HFFc6 (cell line): ENCODE measurements at places on chromosomes 1 and 21. TPM values are rescaled to one million over a fixed set of nuclear protein-coding genes. Genes with fewer than 3 reads are reported as not detected.

The TLR5 gene
- not detected in 3 replicates for total RNA-seq

The SYPL2 gene
- 17.0 to 31.6 TPM (median 18.4 TPM) in 3 replicates for total RNA-seq

The VWA5B1 gene
- total RNA-seq = not detected in 3 replicates

The RAB3GAP2 gene
- total RNA-seq = 39.3 to 44.6 TPM (median 43.0 TPM) in 3 replicates

The FLG2 gene
- not detected in 2 replicates for total RNA-seq

The CRP gene
- total RNA-seq = not detected in 3 replicates

The EDN2 gene
- total RNA-seq = not detected in 2 replicates

The IGSF3 gene
- total RNA-seq = not detected in 3 replicates

The PEX19 gene
- 65.2 to 72.2 TPM (median 72.1 TPM) in 3 replicates for total RNA-seq

- DNase-seq = peak; percentile 83
These were observed at the start of gene CFH for GRCh38 chr1:196651637-196652215. CFH (plus strand) TSS chr1:196652043; CDS start chr1:196652118, 75 bp downstream.

- DNase-seq = peak; percentile 81
These were observed 71.2 kb downstream of the DPYD start for GRCh38 chr1:97849345-97850340.

DNA sequence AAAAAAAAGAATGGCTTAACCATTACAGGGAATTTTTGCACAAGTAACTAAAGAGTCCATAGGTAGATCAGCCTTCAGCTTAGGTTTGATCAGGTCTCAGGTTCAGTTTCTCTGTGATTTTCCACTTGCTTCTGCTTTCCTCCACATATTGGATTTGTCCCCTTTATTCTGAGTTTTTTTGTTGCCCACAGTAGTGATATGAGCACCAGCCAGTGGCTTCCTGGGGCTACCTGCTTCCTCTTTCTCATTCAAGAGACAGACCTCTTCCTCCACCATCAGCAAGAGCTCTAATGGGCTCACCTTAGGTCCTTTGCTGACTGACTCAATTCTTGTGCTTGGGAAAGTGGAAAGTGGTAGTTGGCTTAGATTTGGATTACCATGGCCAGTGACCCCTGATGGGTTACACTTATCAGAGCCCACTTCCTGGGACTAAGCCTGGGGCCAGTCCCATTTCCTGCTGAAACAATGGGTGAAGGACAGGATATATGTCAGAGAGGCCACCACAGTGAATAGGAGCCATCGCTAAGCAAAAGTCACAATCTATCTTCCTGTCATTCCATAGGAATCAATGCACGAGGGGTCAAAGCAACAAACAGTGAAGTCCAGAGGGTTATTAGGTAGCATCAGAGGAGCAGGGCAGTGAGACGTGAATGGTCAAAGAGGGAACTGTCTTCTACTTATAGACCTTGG is 12.8 kb upstream of the PLA2G2E start:
- DNase-seq = no peak

GRCh38 chr1:55358581-55358980 is 143.4 kb upstream of the USP24 start:
- no peak for DNase-seq

DNA sequence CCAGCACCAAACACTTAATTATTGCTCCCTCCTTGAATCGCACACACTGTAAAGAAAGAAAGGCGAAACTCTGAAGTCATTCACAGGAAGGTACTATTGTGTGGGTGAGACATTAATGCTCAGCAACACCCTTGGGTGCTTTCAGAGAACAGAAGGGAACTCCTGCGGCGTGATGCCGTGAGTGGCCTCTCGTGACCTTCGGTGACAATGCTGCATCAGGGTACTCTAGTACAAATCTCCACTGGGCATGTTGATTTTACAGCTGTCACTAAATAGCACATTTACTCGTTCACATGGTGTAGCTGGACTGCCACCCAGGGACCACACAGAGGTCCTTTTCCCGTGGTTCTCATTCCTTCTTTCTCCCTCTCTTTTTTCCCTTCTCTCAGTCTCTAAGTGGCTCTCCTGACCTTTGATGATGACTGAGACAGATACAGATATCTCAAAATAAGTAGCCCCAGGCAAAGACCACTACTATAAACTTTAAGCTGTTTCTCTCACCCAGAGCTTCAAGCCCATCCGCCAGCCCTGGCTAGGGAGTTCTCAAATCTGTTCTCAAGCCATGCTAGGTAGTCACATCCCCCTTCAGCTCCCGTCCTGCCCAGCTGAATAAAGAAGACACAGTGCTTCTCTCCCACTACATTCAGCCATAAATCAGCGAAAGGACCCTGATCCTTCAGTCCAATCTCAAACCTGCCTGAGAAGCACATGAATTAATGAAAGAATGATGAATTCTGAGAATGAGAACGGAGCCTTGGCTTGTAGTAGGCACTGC is 223.4 kb upstream of the FMN2 start:
- no peak for DNase-seq

DNA sequence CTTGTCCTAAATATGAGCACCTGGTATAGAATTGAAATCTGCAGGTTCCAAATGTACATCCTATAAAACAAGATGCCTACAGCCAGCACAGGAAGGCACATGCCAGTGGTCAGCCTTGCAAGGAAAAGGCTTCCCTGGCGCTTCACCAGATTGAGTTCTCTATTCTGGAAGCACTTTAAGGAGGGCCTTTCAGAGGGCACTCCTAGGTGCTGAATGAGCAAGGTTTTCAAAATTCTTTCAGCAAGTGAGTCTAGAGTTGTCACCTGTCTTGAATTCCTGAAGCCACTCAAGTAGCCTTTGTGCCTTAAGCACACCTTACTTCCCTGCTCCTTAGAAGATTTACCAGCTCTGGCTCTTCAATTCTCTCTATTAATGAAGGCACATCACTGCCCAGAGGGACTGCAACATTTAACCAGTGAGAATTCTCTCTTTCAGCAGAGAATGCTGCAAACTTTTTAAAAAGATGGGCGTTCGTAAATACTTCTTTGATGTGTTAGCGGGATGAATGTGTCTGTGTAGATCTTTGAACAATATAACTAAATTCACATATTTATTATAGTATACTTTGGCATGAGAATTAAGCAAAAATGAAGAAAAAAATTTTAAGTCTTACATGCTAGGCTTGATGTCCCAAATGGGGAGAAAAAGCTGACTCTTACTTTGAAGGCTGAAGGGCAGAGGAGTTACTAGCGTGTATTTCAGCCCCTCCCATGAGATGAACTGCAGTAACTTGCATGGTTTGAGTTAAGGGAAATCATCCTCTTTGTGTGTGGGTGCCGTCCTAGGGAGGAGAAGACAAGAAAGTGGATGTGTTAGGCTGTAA is 162.0 kb downstream of the NTPCR start:
- DNase-seq = no peak

GRCh38 chr1:77024500-77024899 is 157.2 kb downstream of the ST6GALNAC5 start:
- no peak for DNase-seq

- DNase-seq = no peak
These were observed 360.8 kb downstream of the LMO4 start for GRCh38 chr1:87689487-87689886.

GRCh38 chr1:91104712-91105111 is 82.9 kb upstream of the ZNF644 start:
- DNase-seq = no peak

DNA sequence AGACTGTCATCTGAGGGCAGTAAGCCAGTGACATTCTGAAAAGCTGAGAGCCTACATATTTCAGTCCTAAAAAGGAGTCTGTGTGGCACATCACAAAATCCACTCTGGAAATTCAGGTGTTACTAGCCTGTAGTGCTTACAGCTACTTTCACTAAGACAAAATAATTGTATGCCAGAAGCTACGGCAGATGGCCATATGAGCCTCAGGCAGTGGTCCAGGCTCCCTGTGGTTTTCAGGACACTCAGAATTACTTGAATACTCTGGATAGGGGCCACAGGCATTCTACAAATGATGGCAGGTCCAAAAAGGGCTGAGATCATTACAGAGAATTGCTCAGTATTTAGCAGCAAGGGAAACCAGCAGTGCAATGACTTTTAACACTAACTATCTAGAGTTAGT is 527.1 kb downstream of the MRPL39 start:
- no peak for DNase-seq

DNA sequence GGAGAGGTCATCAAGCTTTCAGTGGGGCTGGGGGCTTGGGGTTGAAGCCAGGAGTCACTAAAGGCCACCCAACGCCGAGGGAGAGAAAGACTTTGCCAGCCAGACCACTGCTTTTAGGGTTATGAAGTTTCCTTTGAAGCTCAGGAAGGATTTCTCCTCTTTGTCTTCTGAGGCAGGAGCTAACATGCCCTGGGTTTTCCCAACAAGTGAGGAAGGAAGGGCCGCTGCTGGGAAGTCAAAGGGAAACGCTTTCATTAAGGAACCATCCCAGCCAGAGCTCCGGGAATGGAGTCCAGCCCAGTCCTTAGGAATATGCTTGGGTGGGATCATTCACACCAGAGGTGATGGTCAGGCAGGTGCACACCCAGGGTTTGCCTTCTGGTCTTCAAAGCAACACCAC is 436.9 kb downstream of the PRDM2 start:
- DNase-seq = no peak

DNA sequence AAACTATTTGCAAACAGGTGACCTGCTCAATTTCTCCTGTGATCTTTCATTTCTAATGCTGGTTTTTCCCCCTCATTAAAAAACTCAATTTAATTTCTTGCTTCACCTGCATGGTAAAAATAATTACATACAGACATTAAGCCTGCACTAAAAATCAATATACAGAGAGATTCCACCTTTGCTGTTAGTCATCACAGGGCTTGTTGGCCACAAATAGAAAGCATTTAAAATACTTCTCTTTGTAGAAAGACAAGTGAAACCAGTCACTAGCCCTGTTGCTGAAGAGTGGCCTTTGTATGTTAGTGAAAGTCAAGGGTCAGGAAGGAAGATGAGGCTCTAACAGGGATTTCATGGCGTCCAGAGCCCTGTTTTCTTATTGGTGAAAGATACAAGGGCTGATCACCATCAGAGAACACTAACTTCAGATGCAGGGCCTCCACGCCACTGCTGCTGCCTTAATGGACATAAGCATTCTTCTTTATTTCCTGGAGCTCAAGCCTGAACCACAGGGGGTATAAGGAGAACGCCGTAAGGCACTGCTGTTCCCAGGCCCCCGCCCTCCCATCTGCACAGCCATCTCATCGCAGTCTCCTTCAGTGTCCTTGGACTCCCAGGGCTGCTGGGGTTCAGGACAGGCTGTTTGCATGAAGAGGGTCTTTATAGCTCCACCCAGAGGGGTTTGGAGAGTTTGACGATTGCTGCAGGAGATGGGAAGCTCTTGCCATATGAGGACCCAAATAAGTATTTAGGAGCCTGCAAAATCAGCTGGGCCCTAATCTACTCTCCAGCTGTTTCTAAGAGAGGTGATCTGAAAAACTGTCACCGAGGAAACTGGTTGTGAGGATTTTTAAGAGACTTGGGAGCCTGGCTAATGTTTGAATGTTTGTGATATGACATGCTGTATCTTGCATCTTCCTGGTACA is 117.3 kb upstream of the IRF2BP2 start:
- no peak for DNase-seq

DNA sequence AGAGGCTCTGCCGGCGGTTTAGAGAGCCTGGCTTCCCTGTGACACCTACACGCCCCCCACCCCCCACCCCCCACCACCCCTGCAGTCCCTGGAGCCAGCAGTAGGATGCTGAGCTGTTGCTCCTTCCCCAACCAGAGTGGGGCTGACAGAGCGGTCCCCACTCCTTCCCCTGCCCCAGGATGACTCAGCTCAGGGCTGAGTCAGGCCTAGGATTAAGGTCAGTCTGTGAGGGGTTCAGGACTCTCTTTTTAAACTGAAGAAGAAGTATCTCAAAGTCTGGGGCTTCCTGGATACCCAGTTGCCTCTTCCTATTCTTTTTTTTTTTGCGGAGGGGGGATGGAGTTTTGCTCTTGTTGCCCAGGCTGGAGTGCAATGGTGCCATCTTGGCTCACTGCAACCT is 19.1 kb downstream of the DMBX1 start:
- peak; percentile 31 for DNase-seq

DNA sequence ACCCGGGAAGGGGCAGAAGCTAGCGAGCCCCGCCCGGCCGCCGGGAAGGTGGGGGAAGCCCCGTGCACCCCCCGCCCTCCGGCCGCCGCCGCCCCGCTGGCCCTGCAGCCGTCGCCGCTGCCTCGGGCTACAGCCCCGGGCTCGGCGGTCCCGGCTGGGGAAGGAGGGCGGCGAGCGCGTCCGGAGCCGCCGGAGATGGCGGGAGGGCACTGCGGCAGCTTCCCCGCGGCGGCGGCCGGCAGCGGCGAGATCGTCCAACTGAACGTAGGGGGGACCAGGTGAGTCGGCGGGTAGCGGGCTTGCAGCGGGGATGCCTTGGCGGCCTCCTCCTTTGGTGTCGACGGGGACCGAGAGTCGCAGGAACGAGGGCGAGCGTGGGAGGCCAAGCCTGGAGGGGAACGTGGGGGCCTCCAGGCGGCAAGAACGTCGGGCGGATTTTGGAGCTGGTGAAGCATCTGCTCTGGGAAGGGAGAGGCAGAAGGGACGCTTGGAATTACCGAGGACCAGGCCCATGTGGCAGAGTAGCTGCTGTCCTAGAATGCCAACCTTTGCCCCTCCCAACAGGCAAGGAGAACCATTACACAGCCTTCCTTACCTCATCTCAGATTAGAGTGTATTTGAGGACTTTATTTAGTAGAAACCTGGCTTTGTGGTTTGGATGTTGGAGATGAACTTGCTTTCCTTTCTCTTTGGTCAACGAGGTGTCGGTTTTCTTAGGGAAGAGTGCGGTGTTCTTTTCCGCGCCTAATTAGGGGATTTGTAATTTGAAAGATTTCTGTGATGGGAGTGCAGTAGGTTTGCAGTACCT is 591 bp downstream of the KCTD3 start:
- DNase-seq = peak; percentile 51

GRCh38 chr1:171379846-171380245 is 65.9 kb downstream of the FMO4 start:
- no peak for DNase-seq

GRCh38 chr1:175774921-175775320 is 31.5 kb upstream of the TNR start:
- DNase-seq = no peak

DNA sequence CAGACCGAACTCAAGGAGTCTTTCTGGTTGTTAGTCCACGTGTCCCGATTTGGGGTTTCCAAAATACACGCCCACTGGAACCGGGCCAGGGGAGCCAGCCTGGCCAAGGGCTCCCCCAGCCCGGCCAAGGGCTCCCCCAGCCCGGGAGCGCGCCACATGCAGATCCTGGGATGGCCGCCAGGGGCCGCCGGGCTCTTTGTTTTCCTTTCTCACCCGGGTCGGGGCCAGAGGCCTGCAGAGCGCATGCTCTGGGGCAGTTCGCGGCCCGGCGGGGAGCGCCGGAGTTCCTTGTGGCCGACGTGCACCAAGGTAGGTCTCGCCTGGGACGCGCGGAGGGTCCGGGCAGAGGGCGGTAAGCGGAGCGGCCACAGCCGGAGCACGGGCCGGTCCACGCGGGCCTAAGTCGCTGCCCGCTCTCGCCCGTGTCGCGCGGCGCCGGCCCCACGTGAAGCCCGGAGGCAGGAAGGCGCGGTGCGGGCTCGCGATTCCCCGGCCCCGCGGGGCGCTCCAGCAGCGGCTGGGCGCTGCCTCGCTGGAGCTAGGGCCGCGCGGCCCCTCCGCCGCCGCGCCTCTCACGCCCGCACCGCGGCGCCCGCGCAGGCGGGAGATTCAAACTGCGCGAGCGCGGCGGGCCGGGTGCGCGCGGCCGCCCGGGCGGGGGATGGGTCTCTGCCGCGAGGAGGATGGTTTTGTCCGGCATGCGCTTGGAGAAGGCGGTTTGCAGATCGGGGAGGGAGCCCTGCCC is 12.3 kb downstream of the RCC1 start:
- DNase-seq = peak; percentile 81

- DNase-seq = peak; percentile 63
These were observed 97.4 kb upstream of the KCNJ15 start for GRCh38 chr21:38159355-38159754.
